ENCODE measurements at places on chromosomes 16 and 17.

DNA sequence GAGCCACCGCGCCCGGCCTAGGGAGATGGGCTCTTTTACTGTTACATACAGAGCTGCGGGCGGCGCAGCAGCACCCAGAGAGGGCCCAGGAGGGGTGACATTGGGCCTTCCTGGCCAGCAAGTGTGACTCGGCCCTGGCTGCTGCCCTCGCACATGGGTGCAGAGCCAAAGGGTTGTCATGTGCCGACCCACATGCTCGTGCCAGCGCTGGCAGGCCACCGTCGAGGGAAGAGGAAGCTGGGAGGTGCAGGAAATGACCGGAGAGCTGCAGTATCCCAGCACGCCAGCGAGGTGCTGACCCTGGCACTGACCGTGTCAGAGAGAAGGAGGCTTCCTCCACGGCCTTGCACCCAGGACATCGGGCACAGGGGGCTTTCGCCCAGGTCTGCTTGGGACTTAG is 8.0 kb downstream of the ENDOV start:
- H3K36me3 ChIP-seq: peaks cover 4% of the 10 kb centered on the region
- peaks cover 20% of the 10 kb centered on the region for H3K4me1 ChIP-seq
- no peak overlapping the region for H3K27ac ChIP-seq
- H3K27me3 ChIP-seq: no peaks in the 10 kb centered on the region

- DNase-seq: no peak
- H3K27me3 ChIP-seq: no peaks in the 10 kb centered on the region
- no peaks in the 10 kb centered on the region for H3K4me1 ChIP-seq
These were observed 49.8 kb upstream of the MTMR4 start for GRCh38 chr17:58564243-58564642.

DNA sequence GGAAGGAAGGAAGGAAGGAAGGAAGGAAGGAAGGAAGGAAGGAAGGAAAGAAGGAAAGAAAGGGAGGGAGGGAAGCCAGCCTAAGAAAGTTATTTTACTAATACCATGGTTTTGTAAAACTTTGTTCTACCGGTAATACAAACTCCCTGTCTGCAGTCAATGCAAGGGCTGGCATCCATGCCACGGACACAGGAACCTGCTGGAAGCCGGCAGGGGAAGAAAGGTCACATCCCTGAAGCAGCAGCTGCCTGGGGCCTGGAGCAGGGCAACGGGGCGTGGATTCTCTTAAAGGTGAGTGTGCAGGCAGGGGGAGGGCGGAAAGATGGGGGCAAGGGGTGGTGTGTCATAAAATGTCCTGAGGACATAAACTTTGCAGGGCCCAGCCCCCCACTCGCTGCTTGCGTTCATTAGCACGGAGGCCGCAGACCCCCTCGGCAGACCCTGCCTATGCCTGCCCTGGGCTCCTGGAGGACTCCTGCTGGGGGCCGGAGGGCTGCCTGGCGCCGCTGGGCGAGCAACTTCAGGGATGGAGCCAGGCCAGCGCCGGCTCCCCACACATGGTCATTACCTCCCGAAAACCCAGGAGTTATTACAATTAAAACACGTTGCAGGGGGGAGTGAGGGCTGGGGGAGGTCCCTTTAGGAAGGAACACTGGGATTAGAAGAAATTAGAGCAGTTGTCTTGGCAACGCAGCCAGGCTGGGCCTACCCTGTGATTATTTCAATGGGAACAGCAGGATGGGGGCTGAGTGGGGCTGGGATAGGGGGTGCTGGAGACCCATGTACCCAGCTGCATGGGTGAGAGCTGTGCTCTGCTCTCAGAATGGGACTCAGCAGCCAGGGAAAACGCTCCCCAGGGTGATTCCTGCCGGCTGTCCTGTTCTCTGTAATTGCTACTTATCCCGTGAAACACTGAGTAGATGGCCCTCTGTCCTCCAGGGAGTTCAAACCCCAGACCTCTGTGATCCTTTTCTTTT is 257.9 kb downstream of the SOX9 start:
- no peak overlapping the region for H3K27ac ChIP-seq
- no peak for DNase-seq
- no peaks in the 10 kb centered on the region for H3K27me3 ChIP-seq

DNA sequence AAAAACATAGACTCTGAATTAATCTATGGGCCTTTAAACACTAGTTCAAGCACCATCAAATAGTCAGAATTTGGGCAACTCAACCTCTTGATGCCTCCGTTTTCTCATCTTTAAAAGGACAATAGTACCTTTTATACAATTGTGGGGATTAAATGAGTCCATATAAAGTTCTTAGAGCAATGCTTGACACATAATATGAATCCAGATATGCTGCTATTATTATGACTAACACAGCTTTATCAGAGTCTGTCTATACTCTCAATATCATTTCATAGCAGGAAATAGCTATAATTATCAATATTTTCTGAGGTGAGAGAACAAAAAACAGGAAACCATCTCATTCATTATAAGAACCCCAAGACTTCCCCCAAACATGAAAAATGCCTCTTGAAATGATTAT is 430.5 kb upstream of the XYLT1 start:
- no peaks in the 10 kb centered on the region for H3K4me1 ChIP-seq
- H3K36me3 ChIP-seq: no peaks in the 10 kb centered on the region
- H3K4me3 ChIP-seq: no peak overlapping the region
- H3K27ac ChIP-seq: no peak overlapping the region
- H3K27me3 ChIP-seq: no peaks in the 10 kb centered on the region

GRCh38 chr16:23706439-23706838 is 6.6 kb downstream of the ERN2 start:
- H3K27ac ChIP-seq: no peak overlapping the region
- no peaks in the 10 kb centered on the region for H3K36me3 ChIP-seq
- H3K4me1 ChIP-seq: no peaks in the 10 kb centered on the region
- no peak for DNase-seq

GRCh38 chr17:46742565-46743270 is 75.8 kb downstream of the WNT3 start:
- H3K27me3 ChIP-seq: no peaks in the 10 kb centered on the region
- no peaks in the 10 kb centered on the region for H3K4me1 ChIP-seq
- DNase-seq: no peak
- H3K36me3 ChIP-seq: peaks cover 12% of the 10 kb centered on the region
- H3K4me3 ChIP-seq: no peak overlapping the region
- no peak overlapping the region for H3K27ac ChIP-seq

DNA sequence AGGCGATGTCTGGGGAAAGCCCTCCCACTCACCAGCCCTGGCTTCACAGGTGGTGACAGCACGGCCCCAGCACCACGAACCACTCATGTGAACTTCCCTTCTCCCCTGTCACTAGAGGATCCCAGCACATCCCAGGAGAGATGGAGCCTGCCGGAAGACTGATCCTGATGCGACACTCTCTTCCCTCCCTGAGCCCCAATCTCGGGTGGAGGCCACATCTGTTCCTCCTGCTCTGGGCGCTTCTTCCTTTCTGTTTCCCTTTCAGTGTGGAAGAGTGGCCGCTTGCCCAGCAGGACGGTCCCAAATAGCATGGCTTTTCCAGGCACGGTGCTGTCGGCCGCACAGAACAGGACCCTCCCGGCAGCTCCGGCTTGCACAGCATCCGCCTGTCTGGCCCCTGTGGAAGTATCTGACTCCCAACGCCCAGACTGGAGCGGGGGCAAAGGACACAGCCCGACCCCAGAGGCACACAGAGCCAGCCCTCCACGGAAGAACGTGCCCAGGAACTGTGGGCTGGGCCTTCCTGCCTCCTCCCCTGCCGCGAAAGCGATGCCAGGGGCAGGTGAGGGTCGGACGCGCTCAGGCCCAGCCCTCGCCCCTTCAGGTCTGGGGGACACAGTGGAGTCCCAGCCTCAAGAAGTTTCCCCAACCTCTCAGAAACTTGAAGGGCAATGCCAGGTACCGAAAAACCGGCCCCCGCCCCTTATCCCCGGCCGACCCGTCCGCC is 37.6 kb downstream of the CBFA2T3 start:
- DNase-seq: no peak
- H3K4me1 ChIP-seq: peaks cover 50% of the 10 kb centered on the region
- H3K27ac ChIP-seq: no peak overlapping the region

GRCh38 chr16:85461022-85461813 is 151.9 kb upstream of the GSE1 start:
- no peaks in the 10 kb centered on the region for H3K36me3 ChIP-seq
- H3K27me3 ChIP-seq: peaks cover 39% of the 10 kb centered on the region
- H3K27ac ChIP-seq: no peak overlapping the region
- no peak for DNase-seq

DNA sequence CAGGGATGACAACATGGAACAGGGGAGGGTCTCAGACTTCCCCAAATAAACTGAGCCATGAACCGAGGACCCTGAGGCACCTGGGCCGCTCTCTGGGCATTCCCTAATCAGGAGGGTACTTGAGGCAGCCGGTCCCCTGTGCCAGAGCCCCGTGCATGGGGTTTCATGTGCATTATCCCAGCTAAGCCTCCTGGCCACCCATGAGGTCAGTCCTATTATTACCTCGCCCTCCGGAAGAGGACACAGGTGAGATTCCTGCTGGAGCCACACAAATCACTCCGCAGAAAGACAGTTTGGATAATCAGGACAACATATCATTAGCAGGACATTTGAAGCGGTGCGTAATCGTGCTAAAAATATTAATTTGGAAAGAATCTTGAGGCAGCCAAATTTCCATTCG is 274.0 kb downstream of the PARN start:
- H3K27ac ChIP-seq: no peak overlapping the region
- H3K4me3 ChIP-seq: no peak overlapping the region
- no peaks in the 10 kb centered on the region for H3K27me3 ChIP-seq

GRCh38 chr16:71648921-71649320 is 22.9 kb downstream of the MARVELD3 start:
- DNase-seq: no peak
- no peak overlapping the region for H3K4me3 ChIP-seq
- no peak overlapping the region for H3K27ac ChIP-seq
- H3K27me3 ChIP-seq: no peaks in the 10 kb centered on the region
- no peaks in the 10 kb centered on the region for H3K4me1 ChIP-seq

- H3K4me3 ChIP-seq: no peak overlapping the region
- H3K4me1 ChIP-seq: no peaks in the 10 kb centered on the region
- H3K36me3 ChIP-seq: peaks cover 54% of the 10 kb centered on the region
- no peak for DNase-seq
These were observed 85.0 kb upstream of the CHMP6 start for GRCh38 chr17:80906364-80907259.

DNA sequence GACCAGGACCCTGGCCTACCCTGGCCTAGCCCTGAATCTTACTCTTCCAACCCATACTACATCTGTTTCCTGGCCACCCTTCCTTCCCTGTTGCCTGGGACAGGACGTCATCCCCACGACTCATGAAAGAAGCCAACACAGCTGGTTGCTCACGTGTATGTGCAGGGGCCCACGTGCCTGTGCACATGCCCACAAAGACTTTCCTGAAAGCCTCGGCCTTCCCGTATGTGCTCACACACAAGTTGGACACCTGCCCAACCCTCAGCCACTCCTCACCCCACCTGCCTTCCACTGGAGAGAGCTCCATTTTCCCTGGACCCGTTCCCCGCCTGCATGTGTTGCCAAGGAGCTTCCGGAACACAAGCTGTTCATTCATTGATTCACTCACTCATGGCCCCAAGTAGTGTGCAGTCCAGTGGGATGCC is 7.0 kb downstream of the PLXDC1 start:
- H3K27ac ChIP-seq: no peak overlapping the region
- peaks cover 10% of the 10 kb centered on the region for H3K4me1 ChIP-seq
- no peaks in the 10 kb centered on the region for H3K36me3 ChIP-seq
- no peaks in the 10 kb centered on the region for H3K27me3 ChIP-seq
- DNase-seq: no peak

DNA sequence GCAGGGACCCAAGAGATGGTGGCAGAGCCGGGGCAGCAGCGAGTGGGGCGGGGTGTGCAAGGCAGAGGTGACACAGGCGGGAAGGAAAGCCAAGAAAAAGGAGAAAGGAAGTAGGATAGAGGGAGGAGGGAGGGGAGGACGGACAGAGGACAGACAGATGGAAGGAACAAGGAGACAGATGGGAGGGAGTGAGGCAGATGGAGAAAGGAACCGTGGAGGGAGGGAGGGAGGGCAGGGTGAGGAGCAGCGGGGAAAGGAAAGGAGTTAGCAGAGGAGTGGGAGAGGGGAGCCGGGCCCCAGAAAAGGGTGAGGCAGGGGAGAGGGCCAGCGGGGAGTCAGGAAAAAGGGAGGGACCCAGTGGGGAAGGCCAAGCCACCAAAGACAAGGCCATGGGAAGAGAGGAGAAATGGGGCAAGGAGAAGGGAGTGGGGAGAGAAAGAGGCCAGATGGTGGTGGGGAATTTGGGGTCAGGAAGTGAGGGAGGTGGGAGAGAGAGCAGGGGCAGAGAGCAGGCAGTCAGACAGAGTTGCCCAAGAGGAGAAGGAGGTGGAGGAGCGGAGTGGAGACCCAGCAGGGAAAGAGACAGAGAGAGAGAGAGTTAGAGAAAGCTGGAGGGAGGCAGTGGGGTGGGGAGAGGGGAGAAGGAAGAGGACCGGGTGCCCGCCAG is 13.2 kb upstream of the ASGR1 start:
- H3K4me3 ChIP-seq: no peak overlapping the region
- peaks cover 3% of the 10 kb centered on the region for H3K36me3 ChIP-seq
- no peak overlapping the region for H3K27ac ChIP-seq
- H3K4me1 ChIP-seq: peaks cover 3% of the 10 kb centered on the region

GRCh38 chr17:69714669-69715068 is 300.2 kb downstream of the MAP2K6 start:
- no peaks in the 10 kb centered on the region for H3K4me1 ChIP-seq
- DNase-seq: no peak
- no peaks in the 10 kb centered on the region for H3K36me3 ChIP-seq
- H3K4me3 ChIP-seq: no peak overlapping the region

DNA sequence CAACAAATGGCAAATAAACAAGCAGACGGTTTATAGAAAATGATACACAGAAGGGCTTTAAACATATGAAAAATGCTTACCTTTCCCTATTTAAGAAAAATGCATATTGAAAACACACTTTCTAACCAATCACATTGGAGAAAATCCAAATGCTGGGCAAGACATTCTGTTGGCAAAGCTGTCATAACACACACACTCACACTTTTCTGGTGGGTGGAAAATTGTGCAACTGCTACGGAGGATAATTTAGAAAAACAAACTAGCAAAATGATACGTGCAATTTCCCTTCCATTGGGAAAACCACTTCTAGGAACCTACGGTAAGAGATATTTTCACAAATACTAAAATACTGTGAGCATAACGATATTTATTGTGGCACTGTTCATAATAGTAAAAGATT is 9.8 kb upstream of the MYH3 start:
- H3K4me3 ChIP-seq: no peak overlapping the region
- H3K27me3 ChIP-seq: no peaks in the 10 kb centered on the region
- H3K27ac ChIP-seq: no peak overlapping the region
- no peaks in the 10 kb centered on the region for H3K36me3 ChIP-seq

DNA sequence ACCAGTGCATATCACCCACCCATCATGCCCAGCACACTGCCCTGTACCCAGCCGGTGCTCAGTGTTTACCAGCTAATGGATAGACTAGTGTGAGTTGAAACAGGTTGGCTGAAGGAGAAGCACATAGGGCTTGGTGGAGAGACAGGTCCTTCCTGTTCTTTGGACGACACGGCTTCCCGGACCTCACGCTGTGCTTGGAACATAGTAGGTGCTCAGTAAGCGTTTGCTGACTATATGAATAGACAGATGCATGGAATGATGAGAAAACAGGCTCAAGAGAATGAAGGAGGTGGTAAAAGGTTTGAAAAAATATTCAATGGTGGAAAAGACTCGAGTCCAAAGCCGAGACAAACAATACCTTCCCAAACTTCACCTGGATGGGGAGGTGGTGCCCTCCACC is 6.8 kb upstream of the FADS6 start:
- H3K27ac ChIP-seq: no peak overlapping the region
- H3K36me3 ChIP-seq: no peaks in the 10 kb centered on the region
- no peaks in the 10 kb centered on the region for H3K4me1 ChIP-seq
- peaks cover 12% of the 10 kb centered on the region for H3K27me3 ChIP-seq

GRCh38 chr17:58677194-58677880 is 14.5 kb downstream of the TEX14 start:
- H3K27ac ChIP-seq: no peak overlapping the region
- H3K4me3 ChIP-seq: no peak overlapping the region
- no peaks in the 10 kb centered on the region for H3K4me1 ChIP-seq

Data from CD4-positive, alpha-beta T cell (primary cell).